ENCODE measurements at places on chromosomes 13 and 19. TPM values are rescaled to one million over a fixed set of nuclear protein-coding genes. Genes with fewer than 3 reads are reported as not detected.

DNA sequence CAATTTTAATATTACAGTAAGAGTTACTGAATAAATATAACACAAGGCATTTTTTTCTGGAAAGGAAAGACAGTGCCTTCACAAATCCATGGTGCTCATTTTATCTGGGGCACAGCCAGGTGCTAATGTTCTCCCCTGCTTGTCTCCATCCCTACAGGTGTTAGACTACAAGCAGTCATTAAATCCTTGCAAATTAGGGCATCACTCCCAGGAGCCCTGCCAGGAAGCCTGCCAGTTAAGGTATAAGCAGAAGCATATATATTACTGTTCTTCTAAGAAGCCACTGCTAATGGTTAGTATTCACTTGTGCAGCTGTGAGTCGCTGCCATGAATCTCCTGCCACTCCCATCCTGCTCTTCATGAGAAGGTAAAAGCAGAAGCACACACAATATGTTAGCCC, 149.7 kb downstream of the OXGR1 start:
- H3K27me3 ChIP-seq: no peaks in the 10 kb centered on the region
- no peak for DNase-seq
- H3K4me3 ChIP-seq: no peak overlapping the region
- H3K4me1 ChIP-seq: no peaks in the 10 kb centered on the region
- no peaks in the 10 kb centered on the region for H3K36me3 ChIP-seq

CYP4F11 gene
- total RNA-seq: not detected

DNA sequence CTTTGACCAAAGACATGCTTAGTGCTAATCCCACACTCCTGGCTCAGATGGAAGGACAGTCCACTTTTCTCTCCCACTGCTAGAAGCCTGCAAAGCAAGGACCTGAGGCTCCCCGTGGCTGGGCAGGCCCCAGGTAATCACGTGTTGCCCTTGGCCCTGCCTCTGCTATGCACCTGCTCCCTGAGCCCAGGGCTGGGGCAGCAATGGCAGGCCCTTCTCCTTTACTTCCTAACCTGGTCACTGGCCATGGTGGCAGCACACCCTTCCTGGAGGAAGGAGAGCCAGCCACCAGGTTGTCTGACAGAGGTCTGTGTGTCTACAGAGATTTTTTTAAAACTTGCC, 27.9 kb upstream of the ZNF492 start:
- H3K36me3 ChIP-seq: no peaks in the 10 kb centered on the region
- H3K27ac ChIP-seq: no peak overlapping the region
- no peaks in the 10 kb centered on the region for H3K27me3 ChIP-seq
- no peak overlapping the region for H3K4me3 ChIP-seq

CEACAM8 gene
- not detected for total RNA-seq

GRCh38 chr19:1474011-1474764, 4.8 kb downstream of the C19orf25 start:
- H3K4me3 ChIP-seq: no peak overlapping the region
- H3K4me1 ChIP-seq: peaks cover 13% of the 10 kb centered on the region
- H3K27me3 ChIP-seq: no peaks in the 10 kb centered on the region
- H3K27ac ChIP-seq: peak overlapping the region; percentile 51
- peaks cover 9% of the 10 kb centered on the region for H3K36me3 ChIP-seq
- no peak for DNase-seq

DNA sequence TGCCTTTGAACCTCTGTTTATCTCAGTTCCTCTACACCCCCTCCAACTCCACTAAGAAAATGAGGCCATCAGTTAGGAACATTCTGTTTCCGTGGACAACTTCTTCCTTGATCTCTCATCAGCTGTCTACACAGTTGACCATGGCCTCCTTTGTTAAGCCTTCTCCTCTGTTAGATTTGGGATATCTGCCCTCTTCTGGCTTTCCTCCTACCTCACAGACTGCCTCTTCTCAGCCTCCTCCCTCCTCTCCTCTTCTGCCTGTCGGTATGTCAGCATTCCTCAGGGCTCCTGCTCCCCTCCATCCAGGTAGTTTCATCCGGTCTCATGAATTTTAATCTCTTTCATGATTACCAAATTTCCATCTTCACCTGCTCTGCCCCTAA, 454.9 kb downstream of the FOXO1 start:
- no peak overlapping the region for H3K27ac ChIP-seq
- peaks cover 8% of the 10 kb centered on the region for H3K36me3 ChIP-seq
- no peak for DNase-seq
- H3K4me3 ChIP-seq: no peak overlapping the region
- H3K4me1 ChIP-seq: peaks cover 64% of the 10 kb centered on the region

- peaks cover 8% of the 10 kb centered on the region for H3K36me3 ChIP-seq
- no peaks in the 10 kb centered on the region for H3K4me1 ChIP-seq
- DNase-seq: no peak
- H3K4me3 ChIP-seq: no peak overlapping the region
These were observed 7.0 kb downstream of the CAB39L start for GRCh38 chr13:49436890-49437289.

GRCh38 chr19:39795001-39795400, 16.3 kb downstream of the LEUTX start:
- H3K27ac ChIP-seq: no peak overlapping the region
- no peak for DNase-seq
- H3K4me3 ChIP-seq: no peak overlapping the region
- H3K36me3 ChIP-seq: no peaks in the 10 kb centered on the region
- H3K4me1 ChIP-seq: peaks cover 7% of the 10 kb centered on the region

DNA sequence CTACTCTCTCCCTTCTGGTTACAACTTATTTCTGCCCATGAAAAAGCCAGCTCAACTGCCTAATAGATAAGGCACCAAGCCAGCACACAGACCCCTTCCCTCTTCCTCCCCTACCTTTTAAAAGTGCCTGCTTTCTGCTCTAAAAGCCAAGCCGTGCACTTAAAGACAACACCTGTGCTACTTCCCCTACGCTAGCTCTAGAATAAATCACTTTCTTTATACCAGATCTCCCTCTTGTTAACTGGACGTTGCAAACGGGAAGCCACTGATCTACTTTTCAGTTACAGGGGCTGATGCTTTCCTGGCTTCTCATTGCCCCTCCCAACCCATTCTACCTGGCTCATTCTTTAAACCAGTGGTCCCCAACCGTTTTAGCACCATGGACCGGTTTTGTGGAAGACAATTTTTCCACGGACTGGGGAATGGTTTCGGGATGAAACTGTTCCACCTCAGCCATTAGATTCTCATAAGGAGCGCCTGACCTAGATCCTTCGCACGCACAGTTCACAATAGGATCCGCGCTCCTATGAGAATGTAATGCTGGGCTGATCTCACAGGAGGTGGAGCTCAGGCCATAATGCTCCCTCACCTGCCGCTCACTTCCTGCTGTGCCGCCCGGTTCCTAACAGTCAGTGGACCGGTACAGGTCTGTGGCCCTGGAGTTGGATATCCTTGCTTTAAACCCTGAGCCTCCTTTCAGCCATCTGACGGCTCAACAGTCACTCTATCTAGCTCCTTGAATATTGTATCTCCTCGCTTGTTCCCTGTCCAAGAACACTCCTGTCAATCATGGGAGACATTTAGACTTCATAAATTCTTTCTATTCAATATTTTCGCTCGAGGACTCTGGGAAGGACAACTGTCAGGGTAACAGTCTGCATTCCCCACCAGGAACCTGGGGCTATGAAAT, 841 bp upstream of the ZNF223 start:
- H3K36me3 ChIP-seq: peaks cover 44% of the 10 kb centered on the region
- H3K4me1 ChIP-seq: peaks cover 19% of the 10 kb centered on the region
- H3K27ac ChIP-seq: peak overlapping the region; percentile 87

ZNF177 gene
- total RNA-seq: 3.5 TPM

S1PR2 gene
- 3.0 TPM for total RNA-seq

DNA sequence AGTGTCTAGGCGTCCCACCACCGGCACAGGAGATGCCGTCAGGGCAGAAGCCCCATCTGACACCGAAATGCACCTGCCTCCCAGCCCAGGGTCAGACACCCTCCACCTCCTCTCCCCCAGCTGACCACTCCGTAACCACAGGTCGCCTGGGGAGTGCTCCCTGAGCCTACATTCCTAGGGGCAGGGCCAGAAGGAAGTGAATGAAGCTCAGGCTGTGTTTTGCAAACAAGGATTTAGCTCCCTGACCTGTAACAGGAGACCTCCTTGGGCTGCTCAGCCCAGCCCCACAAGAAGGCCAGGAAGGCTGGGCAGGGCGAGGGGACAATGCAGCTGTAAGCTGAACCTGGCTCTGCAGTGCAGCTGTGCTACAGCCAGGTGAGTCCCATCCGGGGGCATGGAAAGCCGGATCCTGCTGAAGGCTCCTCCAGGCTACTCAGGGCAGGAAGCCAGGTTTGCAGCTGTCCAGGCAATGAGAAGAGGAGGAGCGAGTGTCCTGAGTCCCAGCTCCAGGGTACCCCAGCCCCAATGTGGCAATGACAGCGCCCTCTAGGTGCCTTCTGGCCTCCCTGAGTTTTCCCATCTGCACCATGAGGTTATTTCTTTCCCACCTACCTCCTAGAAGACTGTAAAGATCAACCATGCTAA, 42.1 kb downstream of the RHPN2 start:
- H3K4me1 ChIP-seq: no peaks in the 10 kb centered on the region
- no peaks in the 10 kb centered on the region for H3K27me3 ChIP-seq
- DNase-seq: no peak
